Prostate gland (tissue), 2 donors: ENCODE measurements at places on chromosomes 2 and 18. TPM values are rescaled to one million over a fixed set of nuclear protein-coding genes. Genes with fewer than 3 reads are reported as not detected.

DNA sequence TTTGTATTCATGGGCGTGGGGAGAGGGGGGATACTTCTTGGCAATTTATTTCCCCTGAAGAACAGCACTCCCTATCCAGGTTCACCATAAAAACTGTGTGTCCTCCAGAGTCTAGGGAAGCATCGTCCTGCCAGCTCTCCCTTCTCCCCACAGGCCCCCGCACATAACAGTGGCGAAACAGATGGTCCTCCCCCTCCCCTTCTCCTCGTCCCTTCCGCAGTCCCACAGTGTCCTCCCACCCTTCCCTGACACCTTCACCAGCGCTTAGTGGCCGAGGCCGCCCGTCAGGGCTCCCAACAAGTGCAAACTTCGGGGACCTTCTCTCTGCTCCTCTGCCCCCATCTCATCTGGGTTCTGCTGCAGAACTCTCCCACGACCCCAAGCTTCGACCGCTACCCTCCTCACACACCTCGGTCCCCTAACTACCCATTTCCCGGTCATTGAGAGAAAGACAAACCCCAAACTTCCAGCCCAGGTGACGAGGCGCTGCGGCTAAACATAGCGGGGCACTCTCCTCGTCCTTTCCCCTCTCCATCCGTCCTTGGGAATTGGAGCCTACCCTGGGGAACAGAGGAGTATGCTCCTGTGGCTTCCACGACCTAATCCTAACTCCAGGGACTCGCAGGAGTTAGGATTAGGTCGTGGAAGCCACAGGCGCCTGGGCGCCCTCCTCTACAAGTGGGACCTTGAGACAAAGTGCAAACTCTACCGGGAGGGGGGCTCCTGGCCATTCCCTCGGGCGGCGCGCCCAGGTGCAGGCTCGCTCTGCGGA lies 971 bp downstream of the ZNF385B start:
- DNase-seq, result no peak

DNA sequence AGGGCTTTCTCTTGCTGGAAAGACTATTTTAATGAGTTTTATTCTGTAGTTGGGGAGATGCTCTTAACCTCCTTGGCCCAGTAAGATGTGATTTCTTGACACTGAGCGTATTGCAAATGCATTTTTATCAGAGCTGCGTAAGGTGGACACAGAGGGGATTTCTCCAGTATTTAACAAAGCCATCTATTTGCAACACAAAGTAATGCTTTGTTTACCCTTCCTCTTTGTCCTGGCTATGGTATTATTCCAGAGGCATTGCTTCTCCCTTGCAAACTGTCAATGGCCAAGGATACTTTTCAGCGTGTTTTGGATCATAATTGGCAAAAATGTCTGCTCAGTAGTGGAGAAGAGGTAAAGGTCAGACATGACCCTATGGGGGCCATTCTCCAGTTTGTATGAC lies 90.8 kb upstream of the PIK3C3 start:
- DNase-seq, result no peak

MC5R gene
- total RNA-seq, result not detected

DNA sequence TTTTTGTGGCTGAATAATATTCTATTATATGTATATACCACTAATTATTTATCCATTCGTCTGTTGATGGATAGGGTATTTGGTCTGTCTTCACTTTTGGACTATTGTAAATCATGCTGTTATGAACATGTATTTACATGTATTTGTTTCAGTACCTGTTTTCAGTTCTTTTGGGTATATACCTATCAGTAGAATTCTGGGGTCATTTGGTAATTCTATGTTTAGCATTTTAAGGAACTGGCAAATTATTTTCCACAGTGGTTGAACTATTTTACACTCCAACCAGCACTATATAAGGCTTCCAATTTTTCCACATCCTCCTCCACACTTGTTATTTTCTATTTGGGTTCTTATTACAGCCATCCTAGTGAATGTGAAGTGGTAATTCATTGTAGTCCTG lies 12.4 kb upstream of the TANK start:
- no peak for DNase-seq

GPAT2 gene
- total RNA-seq, result 0.96 TPM

DNA sequence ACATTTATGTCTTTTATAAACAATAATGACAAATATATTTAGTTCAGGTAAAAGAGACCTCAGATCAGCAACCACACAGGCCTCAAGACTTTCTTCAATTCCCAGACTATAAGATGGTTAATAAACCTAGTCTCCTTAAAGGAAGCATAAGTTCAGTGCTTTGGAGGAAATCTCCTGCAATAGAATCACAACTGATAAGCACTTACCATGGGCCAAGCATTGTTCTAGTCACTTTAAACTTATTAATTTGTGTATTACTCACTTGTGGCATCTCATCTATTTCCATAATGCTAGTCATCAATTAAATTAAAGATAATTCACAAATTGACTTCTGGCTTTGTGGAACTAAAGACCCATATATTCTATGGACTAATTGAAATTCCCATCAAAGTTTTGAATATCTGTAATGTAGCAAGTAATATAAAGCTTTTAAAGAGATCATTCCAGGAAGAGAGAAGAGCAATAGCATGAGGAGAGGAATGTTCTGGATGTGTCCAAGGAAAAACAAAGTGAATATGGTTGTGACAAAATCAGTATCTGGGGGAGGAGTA lies 42.2 kb downstream of the COL3A1 start:
- no peak for DNase-seq

GRCh38 chr2:189427872-189428271 lies 13.4 kb upstream of the WDR75 start:
- no peak for DNase-seq

- no peak for DNase-seq
Measured at GRCh38 chr18:30705943-30706342, 336.6 kb downstream of the DSC3 start.

GRCh38 chr2:159639712-159640111 lies 23.4 kb upstream of the BAZ2B start:
- no peak for DNase-seq

- no peak for DNase-seq
Measured at GRCh38 chr2:26704441-26704977, 12.0 kb downstream of the KCNK3 start.

DNA sequence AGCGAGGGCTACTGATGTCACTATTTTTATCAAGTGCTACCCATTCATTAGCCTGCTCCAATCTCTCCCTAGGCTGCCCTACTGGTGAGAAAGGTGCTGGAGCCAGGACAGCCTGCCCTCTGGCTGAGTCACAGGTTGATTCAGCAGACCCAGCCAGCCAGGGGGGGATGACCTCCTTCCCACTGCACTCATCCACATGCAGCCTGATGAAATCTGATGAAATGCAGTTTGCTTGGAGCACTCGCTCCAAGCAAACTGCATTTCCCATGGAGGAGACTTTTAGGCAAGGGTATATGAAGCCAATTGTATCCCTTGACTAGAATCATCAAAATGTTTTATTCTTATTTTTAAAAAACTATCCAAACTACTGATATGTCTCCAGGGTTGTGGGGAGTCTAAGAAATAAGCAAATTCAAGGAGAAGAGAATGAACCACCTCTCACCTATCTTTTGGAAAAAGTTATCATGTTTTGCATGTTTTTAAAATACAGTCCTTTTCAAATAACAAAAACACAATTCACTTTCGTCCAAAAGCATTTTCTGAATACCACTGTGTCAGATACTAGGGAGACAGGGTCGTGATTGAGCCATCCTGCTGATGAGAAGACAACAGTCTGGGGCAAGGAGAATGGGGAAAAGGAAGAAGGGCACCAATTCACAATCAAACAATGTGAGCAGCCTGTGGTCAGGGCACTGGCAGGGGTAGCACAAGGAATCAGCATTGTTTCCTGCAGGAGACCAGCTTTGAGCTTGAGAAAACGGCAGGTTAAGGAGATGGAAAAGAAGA lies 128.3 kb downstream of the AFF3 start:
- no peak for DNase-seq

DNA sequence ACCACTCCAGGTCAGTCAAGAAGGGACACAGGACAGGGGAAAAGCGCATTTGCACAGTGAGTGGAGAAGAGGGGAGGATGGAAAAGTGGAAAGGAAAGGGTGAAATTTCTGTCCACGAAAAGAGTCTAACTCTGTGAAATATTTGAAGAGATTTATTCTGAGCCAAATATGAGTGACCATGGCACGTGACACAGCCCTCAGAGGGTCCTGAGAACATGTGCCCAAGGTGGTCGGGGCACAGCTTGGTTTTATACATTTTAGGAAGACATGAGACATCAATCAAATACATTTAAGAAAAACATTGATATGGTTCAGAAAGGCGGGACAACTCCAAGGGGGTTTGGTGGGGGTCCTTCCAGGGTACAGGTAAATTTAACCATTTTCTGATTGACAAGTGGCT lies 111.1 kb downstream of the MYT1L start:
- DNase-seq, result no peak

- no peak for DNase-seq
Measured at GRCh38 chr2:163595028-163595427, 140.8 kb downstream of the FIGN start.

- DNase-seq, result no peak
Measured at GRCh38 chr2:162342841-162343240, 1.1 kb upstream of the GCA start.

GRCh38 chr2:138475277-138475776 lies 26.2 kb upstream of the SPOPL start:
- DNase-seq, result no peak

TMEM163 gene
- total RNA-seq, result 0.55 TPM

GRCh38 chr18:59228351-59228750 lies 8.4 kb downstream of the GRP start:
- no peak for DNase-seq

DNA sequence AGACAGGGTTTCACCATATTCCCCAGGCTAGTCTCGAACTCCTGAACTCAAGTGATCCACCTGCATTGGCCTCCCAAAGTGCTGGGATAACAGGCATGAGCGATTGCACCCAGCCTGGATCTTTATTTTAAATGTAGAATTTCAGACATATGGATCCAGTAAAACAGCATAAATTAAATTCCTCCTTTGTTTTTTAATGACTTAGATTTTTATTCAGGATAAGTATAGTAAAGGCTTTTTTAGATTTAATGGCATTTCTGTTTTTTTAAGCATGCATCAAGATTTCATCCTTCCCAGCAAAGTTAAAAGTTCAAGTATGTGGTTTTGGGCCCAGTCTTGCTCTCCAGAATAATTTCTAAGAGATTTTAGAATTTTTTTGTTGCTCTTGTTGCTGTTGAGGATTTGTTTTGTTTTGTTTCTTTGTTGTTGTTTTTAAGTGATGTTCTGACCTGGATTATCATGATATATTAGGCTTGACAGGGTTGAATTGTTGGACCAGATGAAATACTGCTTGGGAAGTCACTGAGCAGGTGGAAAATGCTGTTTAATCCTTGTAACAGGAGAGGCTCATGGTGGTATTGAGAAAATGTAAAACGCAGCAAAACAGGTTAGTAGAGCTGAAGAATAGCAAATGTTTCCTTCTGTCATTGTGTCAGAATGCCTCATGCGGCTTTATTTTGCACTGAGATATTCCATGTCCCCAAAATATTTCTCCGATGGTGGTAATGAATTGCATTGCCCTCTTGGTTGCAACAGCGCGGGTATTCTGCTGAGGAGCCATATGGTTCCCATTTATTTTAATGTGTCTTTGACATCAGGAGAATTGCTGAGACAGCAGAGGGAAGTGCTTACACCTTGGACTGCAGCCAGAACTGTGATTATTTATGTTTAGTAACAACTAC lies 147.9 kb downstream of the GALNT3 start:
- DNase-seq, result no peak

DNA sequence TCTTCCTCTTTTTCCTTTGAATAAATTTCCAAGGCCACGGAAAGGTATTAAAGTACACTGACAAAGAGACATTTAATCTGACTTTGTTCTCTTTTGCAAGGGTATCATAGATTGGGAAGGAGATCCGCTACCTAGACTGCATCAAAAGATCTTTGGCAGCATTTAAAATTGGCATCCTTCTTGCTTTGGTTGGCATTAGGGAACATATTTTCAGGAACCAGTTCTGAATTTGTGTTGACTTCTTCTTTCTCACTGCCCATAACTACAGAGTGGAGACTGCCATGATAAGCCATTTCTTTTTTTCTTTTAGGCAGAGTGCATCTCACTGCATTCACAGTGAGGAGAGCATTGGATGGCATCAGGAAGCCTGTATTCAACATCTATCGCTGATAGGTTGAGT lies 83.4 kb downstream of the DOCK10 start:
- DNase-seq, result no peak

DNA sequence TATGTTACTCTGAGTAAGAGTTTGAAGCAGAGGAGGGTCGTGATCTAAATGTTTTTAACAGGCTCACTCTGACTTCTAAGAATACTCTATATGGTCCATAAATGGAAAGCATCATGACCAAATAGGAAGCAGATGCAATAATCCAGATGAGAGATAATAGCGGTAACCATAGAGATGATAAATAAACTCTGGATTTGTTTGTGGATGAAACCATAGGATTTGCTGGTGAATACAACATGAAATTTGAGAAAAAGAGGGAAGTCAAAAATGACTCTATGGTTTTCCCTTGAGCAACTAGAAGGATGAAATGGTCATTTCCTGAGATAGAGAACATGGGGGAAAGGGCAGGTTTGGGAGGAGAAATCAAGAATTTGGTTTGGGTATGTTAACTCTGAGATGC lies 3.9 kb downstream of the HEATR5B start:
- DNase-seq, result no peak

- no peak for DNase-seq
Measured at GRCh38 chr18:49250816-49251388, 209.5 kb downstream of the DYM start.

KRTCAP3 gene
- 147 TPM for total RNA-seq

- no peak for DNase-seq
Measured at GRCh38 chr2:103773884-103774283, 1012.1 kb downstream of the TMEM182 start.

RAB6D gene
- 0.77 TPM for total RNA-seq
